ENCODE measurements at places on chromosomes 12 and 14.
A peak's percentile ranks its signal among the peaks of the same experiment; 100 is the strongest.

- no peak for DNase-seq
Observed at GRCh38 chr14:50095895-50096294, 20.5 kb downstream of the VCPKMT start.

DNA sequence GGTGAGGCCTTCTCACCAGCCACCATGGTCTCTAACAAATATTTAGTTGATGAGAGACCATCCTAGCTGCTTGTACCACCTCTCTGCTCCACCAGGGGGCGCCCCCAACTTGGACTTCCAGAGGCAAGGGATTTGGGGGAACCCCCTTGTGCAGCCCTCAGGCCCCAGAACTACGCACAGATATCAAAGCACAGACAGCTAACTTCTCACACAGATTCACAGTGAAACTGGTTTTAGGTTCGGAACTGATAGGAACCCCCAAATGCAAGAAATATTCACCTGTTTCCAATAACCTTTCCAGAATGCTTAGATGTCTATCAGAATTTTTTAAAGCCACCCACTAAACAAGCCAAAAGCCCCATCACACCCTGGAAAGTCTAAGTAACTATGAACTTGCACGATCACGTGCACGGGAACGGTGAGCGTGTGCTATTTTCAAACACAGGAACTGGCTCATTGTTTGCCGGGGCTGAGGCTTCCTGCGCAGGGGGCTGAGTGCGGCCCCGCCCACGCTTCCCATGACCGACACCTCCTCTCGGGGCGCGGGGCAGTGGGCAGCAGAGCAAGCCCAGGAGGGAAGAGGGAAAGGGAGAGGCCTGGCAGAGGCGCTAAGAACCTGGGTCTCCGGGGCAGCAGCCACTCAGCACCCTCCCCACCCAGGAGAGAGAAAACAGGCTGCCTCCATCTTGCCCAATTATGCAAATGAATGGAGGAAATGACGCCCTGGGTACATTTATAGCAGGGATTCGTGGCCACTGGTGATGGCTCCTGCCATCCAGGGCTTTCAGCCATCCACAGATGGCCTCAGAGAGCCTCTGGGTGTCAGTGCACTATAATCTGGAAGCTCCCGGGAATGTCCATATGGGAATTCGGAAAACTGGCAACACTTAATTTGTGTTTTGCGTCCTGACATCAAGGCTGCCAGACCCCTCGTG is 79.4 kb upstream of the GPR68 start:
- DNase-seq = peak; percentile 62

GRCh38 chr12:6768990-6769389 is 2.8 kb downstream of the PTMS start:
- no peak for DNase-seq

GRCh38 chr12:101855976-101856375 is 21.4 kb upstream of the DRAM1 start:
- DNase-seq = no peak

DNA sequence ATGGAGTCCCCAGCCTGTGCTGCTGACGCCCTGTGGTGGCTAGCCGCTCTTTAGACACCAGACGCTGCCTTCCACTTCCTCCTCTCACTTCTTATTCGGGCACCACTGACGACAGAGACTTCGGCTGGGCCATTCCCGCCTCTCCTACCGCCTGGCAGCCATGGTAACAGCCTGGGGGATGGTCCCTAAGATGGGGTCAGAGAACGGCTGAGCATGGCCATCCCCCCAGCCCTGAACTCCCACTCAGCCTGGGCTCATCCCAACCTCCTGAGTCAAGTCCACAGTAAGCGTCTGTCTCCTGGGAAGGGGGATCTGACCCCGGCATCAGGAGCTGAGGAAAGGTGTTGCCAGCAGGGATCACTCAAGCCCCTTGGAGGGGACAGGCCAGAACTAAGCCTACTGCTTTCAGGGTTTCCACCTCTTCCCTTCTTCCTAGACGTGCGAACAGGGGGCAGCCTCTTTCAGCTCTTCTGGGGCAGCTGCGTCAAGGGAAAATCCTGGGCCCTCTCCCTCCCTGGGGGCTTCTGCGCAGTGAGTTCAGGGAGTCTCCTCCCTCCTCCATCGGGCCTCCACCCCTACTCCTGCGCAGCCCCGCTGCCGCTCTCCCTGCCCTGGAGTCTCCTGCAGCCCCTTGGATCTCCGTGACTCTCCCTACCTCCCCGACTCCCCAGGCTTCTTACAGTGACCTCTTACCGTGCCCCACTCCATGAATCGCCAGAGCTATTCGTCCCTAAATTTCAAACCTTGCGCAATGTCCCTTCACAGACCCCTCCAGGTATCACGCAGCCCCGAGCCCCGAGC is 643 bp upstream of the TAMALIN start:
- DNase-seq = no peak

- peak; percentile 53 for DNase-seq
Observed at GRCh38 chr12:108773798-108774788, 42.8 kb upstream of the CORO1C start.

- DNase-seq = no peak
Observed at GRCh38 chr12:25262389-25263074, 11.8 kb upstream of the KRAS start.

DNA sequence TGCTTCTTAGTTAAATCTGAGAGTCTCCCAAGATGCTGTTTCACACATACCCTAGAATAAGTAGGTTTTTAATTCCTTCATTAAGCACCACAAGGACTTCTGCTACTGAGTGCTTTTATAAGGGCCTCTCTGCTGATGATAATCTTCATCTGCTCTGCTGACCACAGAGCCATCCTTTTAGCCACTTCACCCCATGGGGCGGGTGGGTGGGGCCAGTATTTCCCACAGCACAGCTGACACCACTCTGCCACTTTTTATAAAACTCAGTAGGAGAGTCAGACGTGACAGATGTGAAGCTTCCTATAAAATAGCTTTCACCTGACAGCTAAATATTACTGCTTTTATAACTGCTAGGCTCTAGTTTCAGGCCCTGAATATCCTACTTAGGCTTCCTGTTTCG is 20.3 kb downstream of the FCF1 start:
- DNase-seq = no peak

GRCh38 chr12:26121323-26122060 is 3.3 kb downstream of the BHLHE41 start:
- DNase-seq = no peak

- DNase-seq = no peak
Observed at GRCh38 chr14:90523961-90524875, 127.4 kb downstream of the CALM1 start.

DNA sequence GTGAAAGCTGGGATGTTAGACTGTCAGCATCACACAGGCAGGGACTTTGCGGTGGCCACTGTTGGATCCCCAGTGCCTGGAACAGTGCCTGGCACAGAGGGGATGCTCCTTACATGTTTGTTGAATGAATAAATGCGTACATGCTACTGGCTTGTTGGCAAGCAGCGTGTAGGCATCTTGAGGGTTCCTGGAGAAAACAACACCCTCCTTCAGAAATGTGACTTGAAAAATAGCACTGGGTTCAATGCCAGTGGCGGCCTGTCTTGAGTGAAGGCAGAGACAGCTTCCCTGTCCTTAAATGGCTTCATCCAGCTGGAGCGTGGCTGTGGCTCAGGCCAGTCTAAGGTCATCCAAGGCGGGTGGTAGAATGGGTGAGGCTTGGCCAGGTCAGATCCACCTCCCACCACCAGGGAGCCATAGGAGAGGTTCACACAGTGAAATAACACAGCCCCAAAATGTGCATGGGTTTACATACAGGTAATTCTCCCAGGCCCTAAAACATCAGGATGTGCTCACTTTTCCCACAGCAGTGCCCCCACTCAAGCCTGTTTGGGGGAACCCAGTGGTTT is 171.4 kb downstream of the PHETA1 start:
- DNase-seq = no peak

DNA sequence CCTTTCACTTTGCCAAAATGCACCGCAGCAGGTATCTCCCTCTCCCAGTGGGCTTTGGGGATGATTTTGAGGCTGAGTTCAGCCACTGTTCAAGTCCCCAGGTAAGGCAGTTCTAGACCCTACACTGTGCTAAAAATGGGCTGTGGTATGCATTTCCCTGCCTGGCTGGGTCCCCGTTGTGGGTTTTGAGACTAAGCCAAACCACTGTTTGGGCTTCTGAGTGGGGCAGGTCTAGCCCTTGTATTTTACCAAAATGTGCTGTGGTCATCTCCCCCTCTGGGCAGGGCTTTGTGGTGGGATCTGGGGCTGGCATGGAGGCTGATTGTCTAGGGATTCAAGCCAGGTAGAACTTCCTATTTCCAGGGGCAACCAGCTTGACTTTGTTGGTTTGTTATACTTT is 13.6 kb upstream of the OR4Q3 start:
- DNase-seq = no peak

GRCh38 chr14:68342216-68342763 is 450.6 kb downstream of the ZFP36L1 start:
- DNase-seq = no peak

DNA sequence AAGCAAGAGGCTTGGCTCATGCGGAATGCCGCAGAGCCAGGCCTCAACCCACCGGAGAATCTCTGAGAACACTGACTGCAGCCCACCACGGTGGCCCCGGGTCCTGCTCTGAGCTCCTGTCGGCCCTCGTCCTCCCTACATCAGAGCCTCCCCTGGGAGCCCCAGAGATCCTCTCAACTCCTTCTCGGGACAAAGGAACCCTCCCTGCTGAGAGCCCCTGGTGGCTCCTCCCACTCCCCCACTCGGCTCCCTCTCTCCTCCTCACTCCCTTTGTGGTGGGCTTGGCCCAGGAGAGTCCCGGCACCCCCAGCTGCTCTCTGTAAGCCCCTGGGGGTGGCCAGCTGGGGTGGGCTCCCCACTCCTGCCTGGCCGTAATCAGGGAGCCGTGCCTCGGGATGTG is 11.1 kb upstream of the INF2 start:
- no peak for DNase-seq

DNA sequence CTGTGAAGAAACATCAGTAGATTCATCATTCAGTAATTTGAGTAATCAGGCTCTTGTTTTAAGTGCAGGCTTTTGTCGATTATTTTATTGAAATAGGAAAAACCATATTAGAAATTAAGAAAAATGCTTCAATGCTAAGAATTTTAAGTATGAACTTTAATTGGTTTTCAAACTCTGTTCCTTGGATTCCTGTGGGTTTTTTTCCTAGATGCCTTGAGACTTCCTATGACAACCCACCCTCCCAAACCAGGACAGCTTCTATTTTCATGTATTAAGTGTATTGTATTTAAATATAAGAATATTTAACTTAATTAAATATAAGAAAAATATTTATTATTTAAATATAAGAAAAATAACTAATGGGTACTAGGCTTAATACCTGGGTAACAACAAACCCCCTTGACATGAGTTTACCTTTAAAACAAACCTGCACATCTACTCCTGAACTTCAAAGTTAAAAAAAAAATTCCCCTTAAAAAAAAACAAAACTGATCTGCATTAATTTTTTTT is 3.0 kb downstream of the ARHGAP5 start:
- DNase-seq = no peak

GRCh38 chr12:92365333-92365732 is 219.7 kb upstream of the BTG1 start:
- no peak for DNase-seq

- no peak for DNase-seq
Observed at GRCh38 chr14:34806257-34806656, 68.9 kb downstream of the BAZ1A start.

DNA sequence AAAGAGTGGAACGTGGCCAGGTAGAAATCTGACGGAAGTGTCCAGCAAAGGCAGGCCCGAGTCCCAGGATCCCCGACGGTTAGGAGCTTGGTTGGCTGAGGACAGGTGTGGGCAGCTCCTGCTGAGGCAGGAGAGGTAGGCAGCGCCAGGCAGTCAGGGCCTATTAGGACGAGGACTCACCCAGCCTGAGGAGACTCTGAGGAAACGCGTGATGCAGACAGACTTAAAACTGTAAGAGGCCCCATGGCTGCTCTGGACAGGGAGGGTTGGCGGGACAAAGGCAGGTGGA is 255.7 kb upstream of the SFSWAP start:
- no peak for DNase-seq

GRCh38 chr12:42683933-42684801 is 94.6 kb upstream of the PRICKLE1 start:
- DNase-seq = no peak

DNA sequence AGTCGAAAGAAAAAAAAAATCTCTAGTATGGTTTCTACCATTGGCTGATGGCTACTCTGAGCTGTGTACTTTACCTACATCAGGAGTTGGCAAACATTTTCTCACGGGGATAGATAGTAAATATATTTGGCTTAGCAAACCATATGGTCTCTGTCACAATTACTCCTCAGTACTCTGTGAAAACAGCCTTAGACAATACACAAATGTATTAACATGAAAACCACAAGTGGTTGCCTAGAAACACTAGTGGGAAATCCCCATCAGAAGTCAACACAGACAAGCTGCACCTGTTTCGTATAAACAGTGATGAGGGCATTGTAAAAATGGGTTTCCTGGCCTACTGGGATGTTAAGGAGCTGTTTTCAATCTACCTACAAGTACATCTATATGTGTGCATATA is 84.6 kb upstream of the NAV3 start:
- DNase-seq = no peak

DNA sequence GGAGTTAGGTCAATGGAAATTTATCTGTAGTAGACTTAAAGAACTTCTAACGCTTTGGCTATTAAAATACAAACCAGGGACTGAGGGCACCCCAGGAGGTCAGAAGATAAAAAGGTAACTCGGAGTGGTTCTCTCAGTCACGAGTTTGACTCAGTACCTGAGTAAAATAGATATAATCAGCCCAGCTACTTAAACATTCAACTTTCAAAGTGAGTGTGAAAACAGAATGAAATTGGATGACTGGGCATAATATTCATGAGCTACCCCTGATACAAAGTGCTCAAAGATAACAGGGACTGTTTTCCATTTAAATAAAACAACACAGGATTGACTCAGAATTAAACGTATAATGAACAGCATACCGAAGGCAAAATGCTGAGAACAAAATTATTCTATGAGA is 75.0 kb downstream of the FOXN3 start:
- DNase-seq = no peak

- no peak for DNase-seq
Observed at GRCh38 chr12:46387670-46388069, 15.1 kb upstream of the SLC38A2 start.

DNA sequence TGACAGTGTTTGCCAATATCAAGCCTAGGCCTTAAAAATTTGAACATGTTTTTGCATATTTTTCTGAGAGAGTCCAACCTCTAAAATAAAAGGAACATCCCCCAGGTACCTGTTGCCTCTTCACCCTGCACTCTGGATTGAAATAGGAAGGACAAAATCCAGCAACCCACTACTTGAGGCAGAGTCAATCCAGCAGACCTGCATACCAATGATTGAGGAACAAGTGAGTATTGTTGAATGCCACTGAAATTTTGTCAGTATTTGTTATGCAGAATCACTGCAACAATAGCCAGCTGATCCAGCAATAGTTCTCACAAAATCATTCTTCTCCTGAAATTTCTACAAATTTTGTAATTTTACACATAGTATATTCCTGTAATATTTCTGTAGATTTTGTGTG is 460.6 kb upstream of the FOXG1 start:
- DNase-seq = no peak

DNA sequence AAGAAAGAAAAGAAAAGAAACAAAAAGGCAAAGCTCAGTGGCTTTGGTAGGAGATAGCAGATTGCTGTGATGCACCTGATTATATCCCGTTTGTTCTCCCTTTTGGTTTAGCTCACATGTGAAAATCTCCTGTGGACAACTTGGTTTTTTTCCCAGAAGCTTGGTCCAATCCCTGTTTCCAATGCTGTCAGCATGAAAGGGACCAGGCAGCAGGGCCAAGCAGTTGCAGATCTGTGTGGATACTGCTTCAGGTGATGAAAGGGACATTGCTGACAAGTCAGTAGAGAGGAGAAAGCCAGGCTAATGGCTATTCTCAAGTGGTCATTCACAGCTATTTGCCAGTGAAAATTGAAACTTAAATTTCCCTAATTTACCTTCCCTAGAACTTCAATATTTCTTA is 18.8 kb upstream of the SLCO1A2 start:
- DNase-seq = no peak

GRCh38 chr12:18139254-18139653 is 49.3 kb upstream of the RERGL start:
- no peak for DNase-seq
